Activated CD4-positive, CD25-positive, alpha-beta regulatory T cell treated with anti-CD3 and anti-CD28 coated beads, Interleukin-2, amount 50 U/mL, for 16 hours (primary cell): ENCODE measurements at places on chromosomes 11 and 22.

- DNase-seq = no peak
Measured at GRCh38 chr22:32880893-32881596, 79.5 kb downstream of the TIMP3 start.

DNA sequence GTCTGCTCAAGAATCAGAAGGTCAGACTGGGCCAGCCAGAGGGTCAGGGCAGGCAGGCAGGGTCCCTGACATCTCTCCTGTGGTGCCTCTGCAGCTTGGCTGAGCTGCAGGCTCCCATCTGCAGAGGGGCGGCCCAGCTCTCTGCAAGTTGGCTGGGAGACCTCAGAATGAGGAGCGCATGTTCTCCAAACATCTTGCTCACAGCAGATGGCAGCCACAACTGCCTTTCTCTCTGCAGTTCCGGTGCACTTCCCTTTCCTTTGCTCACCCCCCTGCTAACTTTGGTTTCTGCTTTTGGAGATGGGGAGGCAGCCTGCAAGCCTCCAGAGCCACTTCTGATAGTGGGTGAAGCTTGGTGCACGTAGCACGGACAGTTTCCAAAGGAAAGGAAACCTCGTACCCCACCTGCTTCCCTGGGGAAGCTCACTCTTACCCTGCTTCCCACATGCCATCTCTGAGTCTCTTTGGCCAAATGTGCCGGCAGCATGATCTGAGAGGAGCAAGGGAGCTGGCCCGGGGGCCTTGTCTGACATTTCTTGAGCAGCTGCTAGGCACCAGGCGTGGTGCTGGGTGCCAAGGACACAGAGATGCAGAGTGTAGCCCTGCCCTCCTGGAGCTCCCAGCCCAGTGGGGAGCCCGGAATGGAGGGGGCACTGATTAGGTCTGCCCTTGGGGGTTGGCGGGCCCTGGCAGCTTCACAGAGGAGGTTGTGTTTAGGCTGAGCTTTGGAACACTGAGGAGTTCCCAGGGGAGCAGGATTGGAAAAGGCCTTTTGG is 18.2 kb downstream of the DAGLA start:
- no peak for DNase-seq

DNA sequence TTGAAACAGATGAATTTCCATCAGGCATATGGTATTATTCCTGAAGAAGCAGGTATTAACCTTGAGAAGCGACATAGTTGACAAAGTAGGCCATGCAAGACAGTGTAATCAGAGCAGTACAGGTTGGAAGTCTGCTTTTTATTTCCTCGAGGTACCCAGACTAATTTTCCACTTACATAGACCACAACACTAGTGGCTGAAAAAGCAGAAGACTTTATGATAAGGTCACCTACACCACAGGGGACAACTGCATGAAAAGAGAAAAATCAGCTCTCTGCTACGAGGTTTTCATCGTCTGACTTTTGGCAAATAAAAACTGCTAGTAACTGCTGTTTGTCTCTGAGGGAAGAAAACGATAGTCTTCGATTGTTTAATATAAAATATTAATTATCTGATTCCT is 77.5 kb downstream of the CNTN5 start:
- DNase-seq = no peak

GRCh38 chr11:101046947-101047346 is 82.7 kb downstream of the PGR start:
- no peak for DNase-seq

DNA sequence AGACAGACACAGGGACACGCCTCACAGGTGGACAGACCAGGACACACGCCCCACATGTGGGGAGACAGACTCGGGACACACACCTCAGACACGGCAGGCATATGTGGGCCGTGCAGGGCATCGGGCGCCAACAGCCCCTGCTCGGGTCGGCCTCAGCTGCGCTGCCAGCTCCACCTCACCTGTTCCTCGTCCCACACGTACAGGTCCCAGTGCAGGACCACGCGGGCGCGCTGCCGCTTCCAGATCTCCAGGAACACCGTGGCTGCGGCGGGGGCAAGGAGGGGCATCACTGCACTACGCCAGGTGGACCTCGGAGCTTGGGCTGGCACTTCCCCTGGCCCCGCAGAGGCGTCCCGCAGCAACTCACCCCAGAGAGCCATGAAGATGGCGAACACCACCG is 12.4 kb downstream of the ANO9 start:
- DNase-seq = no peak

GRCh38 chr11:31875866-31876560 is 64.9 kb upstream of the PAX6 start:
- no peak for DNase-seq

DNA sequence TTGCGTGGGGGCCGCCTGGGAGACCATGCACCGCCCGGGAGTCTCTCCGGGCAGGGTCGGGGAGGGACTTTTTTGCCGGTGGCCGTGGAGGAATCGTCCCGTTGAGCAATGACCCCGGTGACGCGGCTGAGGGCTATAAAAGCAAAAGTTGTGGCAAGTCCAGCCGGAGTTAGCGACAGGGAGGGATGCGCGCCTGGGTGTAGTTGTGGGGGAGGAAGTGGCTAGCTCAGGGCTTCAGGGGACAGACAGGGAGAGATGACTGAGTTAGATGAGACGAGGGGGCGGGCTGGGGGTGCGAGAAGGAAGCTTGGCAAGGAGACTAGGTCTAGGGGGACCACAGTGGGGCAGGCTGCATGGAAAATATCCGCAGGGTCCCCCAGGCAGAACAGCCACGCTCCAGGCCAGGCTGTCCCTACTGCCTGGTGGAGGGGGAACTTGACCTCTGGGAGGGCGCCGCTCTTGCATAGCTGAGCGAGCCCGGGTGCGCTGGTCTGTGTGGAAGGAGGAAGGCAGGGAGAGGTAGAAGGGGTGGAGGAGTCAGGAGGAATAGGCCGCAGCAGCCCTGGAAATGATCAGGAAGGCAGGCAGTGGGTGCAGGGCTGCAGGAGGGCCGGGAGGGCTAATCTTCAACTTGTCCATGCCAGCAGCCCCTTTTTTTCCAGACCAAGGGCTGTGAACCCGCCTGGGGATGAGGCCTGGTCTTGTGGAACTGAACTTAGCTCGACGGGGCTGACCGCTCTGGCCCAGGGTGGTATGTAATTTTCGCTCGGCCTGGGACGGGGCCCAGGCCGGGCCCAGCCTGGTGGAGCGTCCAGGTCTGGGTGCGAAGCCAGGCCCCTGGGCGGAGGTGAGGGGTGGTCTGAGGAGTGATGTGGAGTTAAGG is at the start of gene NEAT1:
NEAT1 (plus strand) TSS at position 166 of the 883 bp plus-strand sequence.
- DNase-seq = peak; percentile 85

GRCh38 chr11:130765406-130765805 is 150.9 kb downstream of the SNX19 start:
- DNase-seq = no peak

GRCh38 chr22:31960767-31961166 is 16.4 kb downstream of the YWHAH start:
- no peak for DNase-seq

DNA sequence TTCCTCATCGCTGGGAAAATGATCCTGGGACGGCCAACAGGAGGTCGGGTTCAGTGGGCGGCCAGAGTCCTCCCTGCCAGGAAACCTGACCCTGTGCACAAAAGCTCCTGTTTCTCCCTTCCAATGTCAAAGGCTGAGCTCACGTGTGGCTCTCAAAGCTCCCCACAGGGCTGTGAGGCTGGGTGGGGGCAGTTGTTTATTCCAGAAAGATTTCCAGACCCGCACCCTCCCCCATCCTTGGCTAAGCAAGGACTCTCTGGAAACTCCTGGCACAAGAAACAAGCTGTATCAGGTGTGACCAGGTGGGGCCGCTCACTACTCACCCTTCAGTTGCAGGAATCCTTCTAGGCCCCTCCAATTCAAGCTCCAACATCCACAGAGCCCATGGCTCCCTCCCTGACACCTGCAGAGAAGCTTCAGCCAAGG is 131.9 kb downstream of the SHANK2 start:
- no peak for DNase-seq

- no peak for DNase-seq
Measured at GRCh38 chr11:81472646-81473045, 1261.0 kb downstream of the FAM181B start.

- DNase-seq = no peak
Measured at GRCh38 chr11:20093775-20094174, 66.5 kb downstream of the DBX1 start.

GRCh38 chr11:56353991-56354390 is at the start of gene OR8J1:
OR8J1 (plus strand) TSS chr11:56354291; CDS start chr11:56360247, 5,956 bp downstream.
- DNase-seq = no peak

DNA sequence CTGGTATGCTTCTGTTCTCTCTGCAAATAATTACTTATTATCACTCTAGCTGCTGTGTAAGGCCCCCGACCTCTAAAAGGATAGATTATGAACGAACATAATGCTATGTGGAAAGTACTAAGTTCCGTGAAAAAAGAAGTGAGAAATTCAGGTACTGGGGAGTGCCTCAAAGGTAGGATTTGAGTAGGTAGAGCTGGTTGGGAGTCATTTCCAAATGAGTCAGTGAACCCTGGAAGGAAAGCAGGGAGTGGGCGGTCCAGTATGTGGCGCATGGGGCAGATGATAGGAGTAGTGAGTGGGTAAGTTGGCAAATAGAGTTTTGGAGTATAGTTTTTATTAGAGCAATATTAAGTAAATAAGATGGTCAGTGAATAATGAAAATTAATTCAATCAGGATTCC is 2.4 kb downstream of the ZC3H12C start:
- DNase-seq = no peak

- no peak for DNase-seq
Measured at GRCh38 chr11:8220261-8221045, 43.2 kb downstream of the LMO1 start.

DNA sequence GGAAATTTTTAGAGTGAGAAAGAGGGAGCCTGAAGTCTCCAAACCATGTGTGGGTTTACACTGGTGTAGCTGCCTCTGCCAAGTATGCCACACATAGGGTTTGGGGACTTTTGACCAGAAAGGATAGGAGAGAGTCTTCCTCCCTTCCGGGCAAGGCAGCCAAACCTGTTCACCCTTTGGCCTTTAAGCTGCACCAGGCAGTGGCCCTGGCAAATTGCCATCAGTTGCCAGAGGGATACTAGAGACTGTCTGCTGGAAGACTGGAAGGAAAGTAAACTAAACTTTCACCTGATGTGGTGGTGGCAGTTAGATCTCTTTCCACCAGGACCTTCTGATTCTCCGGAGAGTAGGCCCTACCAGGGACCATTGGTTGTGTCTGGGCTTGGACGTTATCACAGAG is 1263.2 kb downstream of the FAM181B start:
- DNase-seq = no peak

DNA sequence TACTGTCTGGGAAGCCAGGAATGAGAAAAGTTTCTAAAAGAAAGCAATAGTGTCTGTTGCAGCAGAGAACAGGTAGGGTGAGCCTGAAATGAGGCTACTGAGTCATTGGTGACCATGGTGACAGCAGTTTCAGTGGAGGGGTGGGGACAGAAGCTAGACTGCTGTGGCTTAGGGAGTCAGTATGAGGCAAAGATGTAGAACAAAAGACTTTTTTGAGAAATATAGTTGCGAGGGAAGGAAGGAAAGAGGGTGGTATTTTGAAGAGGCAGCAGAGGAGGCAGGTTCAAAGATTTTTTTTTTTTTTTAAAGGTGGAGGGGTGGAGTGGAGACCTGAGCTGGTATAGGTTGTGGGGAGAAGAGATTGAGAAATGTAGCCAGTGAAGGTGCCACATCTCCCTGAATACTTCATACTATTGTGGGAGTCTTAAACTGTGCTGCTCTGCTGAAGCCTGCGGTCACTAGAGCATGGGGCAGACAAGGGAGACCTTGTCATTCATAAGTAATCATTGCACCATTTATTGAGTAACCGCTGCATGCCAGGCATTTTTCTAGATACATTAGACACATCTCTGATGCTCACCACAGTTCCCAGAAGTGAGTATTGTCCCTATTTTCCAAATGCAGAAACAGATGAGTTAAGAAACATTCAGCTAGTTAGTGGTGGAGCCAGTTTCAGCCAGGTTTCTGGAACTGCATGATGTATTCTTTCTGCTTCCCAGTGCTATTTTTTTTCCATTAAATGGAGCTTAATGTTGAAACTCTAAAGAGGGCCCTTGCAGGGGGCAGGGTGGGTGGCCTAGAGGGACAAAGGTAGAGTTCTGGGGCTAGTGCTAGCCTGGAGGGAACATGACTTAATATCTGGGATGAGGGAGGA is 49.9 kb downstream of the STIM1 start:
- DNase-seq = peak; percentile 41

- no peak for DNase-seq
Measured at GRCh38 chr22:46286941-46287872, 9.5 kb upstream of the GTSE1 start.

- no peak for DNase-seq
Measured at GRCh38 chr11:113977701-113978100, 2.8 kb downstream of the HTR3A start.

DNA sequence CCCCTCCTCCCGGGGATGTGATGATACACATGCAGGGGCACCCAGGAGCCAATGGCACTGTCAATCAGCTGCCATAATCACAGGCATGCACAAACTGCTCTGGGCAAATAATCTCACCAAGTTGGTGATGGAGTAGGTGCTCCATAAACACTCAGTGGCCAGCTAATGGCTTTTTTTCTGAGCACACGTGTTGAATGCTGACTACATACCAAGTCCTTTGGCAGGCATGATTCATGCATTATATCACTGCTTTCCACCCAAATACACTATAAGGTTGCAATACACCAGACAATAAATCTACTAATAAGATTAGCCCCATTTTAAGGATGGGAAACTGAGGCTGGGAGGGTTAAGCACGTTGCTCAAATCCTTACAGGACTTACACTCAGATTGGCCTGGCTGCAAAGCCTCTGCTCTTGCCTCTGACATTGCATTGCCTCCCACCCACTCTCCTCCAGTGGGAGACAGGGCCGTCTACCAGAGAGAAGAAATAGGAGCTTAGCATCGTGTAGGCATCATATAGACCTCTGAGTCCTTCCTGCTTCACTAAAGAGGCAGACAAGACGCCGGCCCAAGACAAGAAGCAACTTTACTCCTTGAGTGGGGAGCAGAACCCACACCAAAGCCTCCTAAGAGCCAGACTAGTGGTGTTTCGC is 32.7 kb upstream of the ACCSL start:
- no peak for DNase-seq

DNA sequence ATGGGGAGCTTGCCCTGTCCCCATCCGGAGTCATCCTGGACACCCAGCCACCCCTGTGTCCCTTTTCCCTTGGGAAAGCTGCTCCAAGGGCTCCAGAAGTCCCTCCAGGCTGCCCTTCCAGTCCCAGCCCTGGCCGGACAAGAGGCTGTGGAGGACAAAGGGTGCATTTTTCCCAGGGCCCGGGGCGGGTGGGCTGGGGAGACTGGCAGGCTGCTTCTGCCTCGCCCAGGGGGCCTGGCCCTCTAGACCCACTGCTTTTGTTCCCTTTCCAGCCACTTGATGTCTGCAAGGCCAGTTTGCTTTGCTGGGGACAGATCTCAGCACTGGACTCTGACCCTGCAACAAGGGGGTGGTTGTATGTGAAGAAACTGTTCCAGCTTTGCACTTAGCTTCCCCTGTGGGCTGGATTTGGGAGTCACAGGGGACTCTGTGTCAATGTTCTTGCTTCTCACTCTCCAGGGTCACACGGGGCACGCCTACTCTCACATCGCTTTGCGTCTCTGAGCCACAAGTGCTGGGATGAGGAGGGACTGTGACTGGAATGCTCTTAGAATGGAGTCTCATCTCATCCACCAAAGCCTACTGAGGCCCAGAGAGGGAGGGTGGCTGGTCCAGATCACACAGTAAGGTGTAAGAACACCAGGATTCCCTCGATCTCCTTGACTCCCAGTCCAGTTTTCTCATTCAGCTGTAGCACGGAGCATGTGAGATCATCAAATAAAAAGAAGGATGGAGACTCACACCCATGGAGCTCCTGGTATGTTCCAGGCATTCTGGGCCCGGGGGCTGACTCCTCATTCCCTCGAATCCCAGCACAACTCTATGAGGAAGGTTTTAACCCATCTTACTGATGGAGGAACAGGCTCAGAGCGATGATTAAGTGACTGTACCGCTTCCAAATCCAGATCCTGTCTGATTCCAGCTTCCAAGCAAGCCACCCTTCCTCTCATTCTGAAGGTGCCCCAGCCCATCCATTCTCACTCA is 59.9 kb downstream of the FBXO7 start:
- no peak for DNase-seq
